ENCODE measurements at places on chromosomes 5 and 9. TPM values are rescaled to one million over a fixed set of nuclear protein-coding genes. Genes with fewer than 3 reads are reported as not detected.

The CDH9 gene
- not detected for total RNA-seq

The PCDHGB2 gene
- total RNA-seq, result 5.6 TPM

- DNase-seq, result no peak
These were observed 6.8 kb upstream of the CCL21 start for GRCh38 chr9:34716711-34717110.

- peak; percentile 15 for DNase-seq
These were observed 964.9 kb downstream of the MAT2B start for GRCh38 chr5:164470312-164470711.

The ARHGEF39 gene
- 0.36 TPM for total RNA-seq

The NFX1 gene
- total RNA-seq, result 34.0 TPM

The LRRC19 gene
- under 0.01 TPM for total RNA-seq

- no peak for DNase-seq
These were observed 372.8 kb downstream of the NR2F1-AS1 start for GRCh38 chr5:93208141-93208751.

The PCDHGC3 gene
- total RNA-seq, result 91.3 TPM

The RLN2 gene
- total RNA-seq, result not detected

- no peak for DNase-seq
These were observed 68.1 kb downstream of the ACTL7B start for GRCh38 chr9:108787690-108788048.

DNA sequence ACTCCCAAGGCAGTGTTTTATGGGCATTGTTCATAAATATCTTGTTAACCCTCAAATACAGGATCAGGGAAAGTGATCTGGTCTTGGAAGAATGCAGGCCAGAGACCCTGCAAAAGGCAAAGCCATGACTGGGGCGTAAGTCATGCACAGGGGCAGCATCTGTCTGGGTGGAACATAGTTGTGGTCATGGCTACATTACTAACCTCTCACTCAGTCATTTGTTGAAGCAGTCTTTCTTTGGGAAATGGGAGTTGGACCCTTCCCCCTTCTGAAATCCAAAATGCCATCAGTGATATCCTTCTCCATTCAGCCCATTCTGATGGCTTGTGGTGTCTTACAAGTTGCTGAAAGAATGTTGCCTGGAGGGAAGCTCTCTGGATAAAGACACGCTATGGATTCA lies 68.1 kb downstream of the GDNF start:
- peak; percentile 80 for DNase-seq

GRCh38 chr5:72117307-72117706 lies 10.0 kb downstream of the MAP1B start:
- no peak for DNase-seq

GRCh38 chr5:99600952-99601351 lies 672.1 kb upstream of the CHD1 start:
- DNase-seq, result no peak

The ARL14EPL gene
- total RNA-seq, result not detected

DNA sequence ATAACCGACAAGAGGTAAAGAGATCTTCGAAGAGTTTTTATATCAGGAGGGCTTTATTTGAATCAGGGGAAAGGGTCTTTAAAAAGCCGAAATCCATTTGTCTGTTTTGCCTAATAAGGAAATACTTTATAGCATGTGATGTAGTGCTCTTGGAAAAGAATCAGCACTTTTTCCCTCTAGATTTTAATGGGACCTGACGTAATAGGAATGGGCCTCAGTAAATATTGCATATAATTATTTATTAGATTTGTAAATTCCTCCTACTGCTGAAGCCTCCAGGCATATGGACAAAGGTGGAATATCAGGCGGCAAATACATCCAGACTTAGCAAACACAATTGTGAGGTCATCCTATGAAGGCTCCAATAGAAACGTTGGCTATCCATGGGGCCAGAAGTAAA lies 50.9 kb downstream of the ACTBL2 start:
- DNase-seq, result no peak

DNA sequence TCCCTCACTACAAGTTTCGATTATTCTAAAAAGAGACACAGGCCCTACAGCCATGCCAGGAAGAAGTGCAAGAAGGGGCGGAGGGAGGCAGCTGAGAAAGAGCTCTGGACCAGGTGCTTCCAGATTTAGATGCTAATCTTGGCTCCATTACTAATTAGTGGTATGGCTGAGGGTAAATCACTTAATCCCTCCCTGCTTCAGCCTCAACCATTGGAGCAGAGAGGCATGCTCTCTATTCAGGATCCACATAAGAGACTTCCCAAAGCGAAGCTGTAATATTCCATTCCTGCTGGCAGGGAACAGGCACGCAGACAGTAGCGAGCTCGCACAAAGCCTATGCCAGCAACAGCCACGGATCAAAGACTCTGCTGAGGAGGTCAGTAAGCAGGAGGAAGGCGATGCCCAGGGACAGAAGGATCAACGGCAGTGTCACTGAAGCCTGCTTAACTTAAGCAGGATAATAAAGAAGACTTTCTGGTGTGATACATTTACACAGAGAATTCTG lies 24.2 kb downstream of the LIFR start:
- no peak for DNase-seq

DNA sequence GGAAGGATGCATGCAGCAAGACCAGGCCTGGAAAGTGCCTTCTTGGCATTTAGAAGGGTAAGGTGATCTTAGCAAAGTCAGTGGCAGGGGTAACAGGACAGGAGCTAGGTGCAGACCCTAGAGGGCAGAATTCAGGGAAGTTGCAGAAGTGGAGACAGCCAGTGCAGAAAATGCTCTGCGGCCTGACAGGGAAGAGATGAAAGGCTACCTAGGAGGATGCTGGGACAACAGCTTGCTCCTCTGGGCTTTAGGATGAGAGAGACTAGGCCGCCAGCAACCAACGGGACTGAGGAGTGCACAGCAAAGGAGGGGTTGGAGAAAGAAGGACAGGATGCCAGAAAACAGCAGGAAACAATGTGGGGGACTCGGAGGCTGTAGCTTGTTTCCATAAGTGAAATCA lies 219.9 kb downstream of the FSTL4 start:
- DNase-seq, result no peak

The CSF1R gene
- 0.88 TPM for total RNA-seq

- no peak for DNase-seq
These were observed 4.7 kb upstream of the YTHDC2 start for GRCh38 chr5:113508756-113509155.

The OCLN gene
- 6.2 TPM for total RNA-seq

DNA sequence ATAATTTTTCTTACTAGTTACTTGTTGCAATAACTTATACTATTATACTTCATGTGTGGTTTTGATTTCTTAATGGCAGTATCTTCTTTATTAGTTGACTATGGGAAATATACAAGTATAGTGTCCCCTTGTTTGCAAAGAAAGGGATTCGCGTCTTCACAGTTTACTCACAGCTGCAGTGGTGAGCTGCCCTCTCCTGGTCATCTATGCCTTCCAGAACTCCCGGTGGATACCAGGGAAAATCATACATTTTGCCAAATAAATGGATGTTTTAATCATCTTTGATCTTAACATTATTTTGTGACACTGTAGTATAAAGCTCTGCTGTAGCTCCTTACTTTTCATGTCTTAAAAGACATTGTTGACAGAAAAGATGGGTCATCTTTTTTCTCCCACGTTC lies 142.0 kb downstream of the ZCCHC7 start:
- no peak for DNase-seq

- DNase-seq, result no peak
These were observed 89.6 kb downstream of the TAF11L14 start for GRCh38 chr5:17723876-17724275.

DNA sequence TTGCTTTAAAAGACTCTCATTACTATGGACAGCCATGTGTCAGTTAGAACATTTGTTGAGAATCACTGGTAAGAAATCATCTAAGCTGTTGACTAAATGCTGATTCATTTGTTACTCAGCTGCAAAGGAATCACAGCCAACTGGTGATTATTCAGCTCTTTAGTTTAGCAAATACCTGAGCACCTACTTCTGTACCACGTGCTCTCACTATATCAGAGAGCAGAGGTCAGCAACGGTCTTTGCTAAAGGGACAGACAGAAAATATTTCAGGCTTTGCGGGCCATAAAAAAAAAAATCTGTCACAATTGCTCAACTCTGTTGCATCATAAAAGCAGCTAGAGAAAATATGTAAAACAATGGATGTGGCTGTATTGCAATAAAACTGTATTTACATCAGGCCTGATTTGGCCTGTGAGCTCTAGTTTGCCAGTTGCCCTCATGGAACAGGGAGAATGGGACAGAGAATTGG lies 377.6 kb downstream of the DNAH5 start:
- no peak for DNase-seq

- DNase-seq, result no peak
These were observed 46.5 kb downstream of the PTBP3 start for GRCh38 chr9:112286926-112287325.

The IL5 gene
- not detected for total RNA-seq

DNA sequence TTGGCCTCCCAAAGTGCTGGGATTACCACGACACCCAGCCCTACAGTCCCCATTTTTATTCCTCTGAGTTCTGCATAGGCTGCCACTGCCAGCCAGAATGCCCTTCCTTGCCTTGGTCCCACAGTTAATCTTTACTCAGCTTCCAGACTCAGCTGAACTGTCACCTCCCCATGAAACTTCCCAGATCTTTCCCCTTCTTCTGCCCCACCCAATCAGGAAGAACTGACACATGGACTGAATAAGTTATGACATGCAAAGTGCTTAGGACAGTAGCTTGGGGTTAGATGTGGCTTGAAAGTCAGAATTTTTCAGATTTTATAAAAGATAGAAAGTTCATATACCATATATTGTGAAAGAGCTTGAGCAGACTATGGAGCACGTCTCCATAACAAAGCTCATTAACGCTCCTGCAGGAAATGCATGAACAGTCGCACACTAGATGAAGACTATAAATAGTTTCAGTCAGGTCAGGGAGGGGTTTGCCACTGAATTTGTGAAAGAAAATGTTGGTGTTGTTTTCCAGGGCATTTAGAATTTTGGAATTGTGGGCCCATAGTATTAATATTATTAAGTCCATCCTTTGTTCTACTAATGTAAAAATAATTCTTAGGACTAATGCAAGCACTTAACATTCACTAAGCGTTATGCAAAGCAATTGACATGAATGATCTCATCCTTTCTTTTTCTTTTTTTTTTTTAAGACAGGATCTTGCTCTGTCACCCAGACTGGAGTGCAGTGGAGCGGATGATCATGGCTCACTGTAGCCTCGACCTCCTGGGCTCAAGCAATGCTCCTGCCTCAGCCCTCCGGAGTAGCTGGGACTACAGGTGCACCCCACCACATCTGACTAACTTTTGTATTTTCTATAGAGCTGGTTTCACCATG lies 36.1 kb upstream of the DENND1A start:
- no peak for DNase-seq

DNA sequence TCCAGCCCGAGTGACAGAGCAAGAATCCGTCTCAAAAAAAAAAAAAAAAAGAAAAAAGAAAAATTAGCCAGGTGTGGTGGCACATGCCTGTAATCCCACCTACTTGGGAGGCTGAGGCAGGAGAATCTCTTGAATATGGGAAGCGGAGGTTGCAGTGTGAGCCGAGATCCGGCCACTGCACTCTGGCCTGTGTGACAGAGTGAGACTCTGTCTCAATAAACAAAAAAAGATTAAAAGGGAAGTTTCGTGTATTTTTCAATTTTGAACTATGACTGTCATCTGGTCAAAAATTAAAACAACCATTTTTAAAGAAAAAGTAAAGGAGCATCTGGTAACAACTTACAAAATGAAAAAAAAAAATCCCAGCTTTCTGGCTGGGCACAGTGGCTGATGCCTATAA lies 36.3 kb upstream of the PLIN2 start:
- no peak for DNase-seq

- peak; percentile 93 for DNase-seq
These were observed 86.7 kb downstream of the SLC1A3 start for GRCh38 chr5:36692791-36693763.

DNA sequence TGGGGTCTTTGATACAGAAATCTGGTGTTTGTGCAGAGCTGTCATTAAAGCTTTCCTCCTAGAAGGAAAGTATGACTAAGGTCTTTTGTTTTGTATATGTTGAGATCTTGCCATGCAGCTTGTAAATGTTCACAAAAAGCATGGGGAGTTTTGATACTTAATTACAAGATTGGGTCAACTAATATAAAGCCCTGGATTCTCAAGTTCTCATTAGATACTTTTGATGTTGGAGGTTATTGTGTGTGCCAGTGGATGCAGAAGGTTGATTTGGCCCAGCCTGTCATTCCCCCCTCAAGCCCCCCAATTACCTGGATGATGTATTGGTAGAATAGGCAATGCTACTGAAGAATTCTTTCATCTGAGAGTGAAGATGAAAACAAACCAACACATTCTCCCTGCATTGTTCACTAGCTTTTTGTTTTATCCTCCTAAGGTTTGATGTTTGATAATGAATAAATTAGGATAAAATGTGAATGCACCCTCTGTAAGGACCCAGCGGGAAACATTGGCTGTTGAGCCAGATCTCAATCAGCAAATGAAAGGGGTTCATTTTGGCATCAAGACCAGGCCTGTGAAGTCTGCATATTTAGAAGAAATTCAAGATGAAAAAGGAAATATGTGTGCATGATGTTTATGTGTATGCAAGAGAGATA lies 61.9 kb upstream of the ADAMTS19 start:
- DNase-seq, result peak; percentile 65

The TRIM52 gene
- total RNA-seq, result 6.8 TPM

The PCDHB12 gene
- 0.59 TPM for total RNA-seq

DNA sequence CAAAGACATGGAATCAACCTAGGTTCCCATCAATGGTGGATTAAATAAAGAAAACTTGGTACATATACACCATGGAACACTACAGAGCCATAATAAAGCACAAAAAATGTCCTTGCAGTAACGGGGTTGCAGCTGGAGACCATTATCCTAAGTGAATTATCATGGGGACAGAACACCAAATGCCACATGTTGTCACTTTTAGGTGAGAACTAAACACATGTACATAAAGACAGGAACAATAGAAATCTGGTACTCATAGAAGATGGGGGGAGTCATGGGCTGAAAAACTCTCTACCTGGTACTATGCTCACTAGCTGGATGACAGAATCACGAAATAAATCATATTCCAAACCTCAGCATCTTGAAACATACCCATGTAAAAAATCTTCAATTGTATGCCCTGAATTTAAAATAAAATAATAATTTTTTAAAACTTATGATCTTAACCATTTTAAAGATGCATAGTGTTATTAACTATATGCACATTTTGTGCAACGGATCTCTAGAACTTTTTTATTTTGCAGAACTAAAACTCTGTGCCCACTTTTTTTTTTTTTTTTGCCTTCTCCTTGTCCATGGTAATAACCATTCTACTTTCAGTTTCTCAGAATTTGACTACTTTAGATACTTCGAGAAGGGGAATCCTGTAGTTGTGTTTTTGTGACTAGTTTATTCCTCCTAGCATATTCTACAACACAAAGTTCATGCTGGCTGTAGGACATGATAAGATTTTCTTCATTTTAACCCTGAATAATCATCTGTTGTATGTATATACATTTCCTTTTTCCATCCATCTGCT lies 1081.6 kb upstream of the ACO1 start:
- no peak for DNase-seq

The PCDH1 gene
- total RNA-seq, result 0.29 TPM

GRCh38 chr9:2621722-2622460 lies at the start of gene VLDLR:
TSS of gene VLDLR (plus strand) at chr9:2621787. CDS start at chr9:2622190, 403 bp downstream.
- peak; percentile 81 for DNase-seq

GRCh38 chr5:66633754-66634153 lies 37.6 kb downstream of the MAST4 start:
- no peak for DNase-seq

- DNase-seq, result peak; percentile 43
These were observed 82.8 kb upstream of the TLE1 start for GRCh38 chr9:81772144-81772543.

GRCh38 chr5:81207009-81207408 lies 26.1 kb upstream of the CKMT2 start:
- no peak for DNase-seq

All from osteoblast (primary cell).